Activated T-helper 1 cell treated with anti-CD3 and anti-CD28 coated beads, Interleukin-12 subunit alpha, Interleukin-12 subunit beta, Interleukin-2, Interleukin-4 antibody, amounts not matched to agents 30 ng/mL and 10 ng/mL and 1 ng/mL, durations not matched to agents 14 hours and 24 hours and 36 hours (primary cell): ENCODE measurements at places on chromosomes 6 and 20. TPM values are rescaled to one million over a fixed set of nuclear protein-coding genes. Genes with fewer than 3 reads are reported as not detected.

DNA sequence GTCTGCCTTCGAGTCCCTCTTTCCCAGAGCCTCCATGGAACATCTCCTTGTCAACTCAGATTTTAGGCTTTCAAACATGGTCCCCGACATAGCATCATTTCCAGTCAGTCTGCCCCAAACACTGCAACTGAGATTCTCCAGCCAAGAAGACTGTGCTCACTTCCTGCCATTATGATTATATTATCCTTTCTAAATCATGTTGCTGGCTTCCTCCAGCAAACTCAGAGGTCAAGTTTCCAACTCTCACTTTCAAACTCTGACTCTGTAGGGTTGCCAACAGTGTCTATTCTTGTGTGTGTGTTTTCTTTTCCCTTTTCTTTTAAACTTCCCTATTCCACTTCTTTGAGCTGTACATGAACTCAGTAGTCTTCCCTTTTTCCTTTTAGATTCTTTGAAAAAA, 61.2 kb upstream of the TRAF3IP2 start:
- no peak for DNase-seq

GRCh38 chr6:116282698-116283097, 3.0 kb upstream of the TSPYL1 start:
- no peak for DNase-seq

DNA sequence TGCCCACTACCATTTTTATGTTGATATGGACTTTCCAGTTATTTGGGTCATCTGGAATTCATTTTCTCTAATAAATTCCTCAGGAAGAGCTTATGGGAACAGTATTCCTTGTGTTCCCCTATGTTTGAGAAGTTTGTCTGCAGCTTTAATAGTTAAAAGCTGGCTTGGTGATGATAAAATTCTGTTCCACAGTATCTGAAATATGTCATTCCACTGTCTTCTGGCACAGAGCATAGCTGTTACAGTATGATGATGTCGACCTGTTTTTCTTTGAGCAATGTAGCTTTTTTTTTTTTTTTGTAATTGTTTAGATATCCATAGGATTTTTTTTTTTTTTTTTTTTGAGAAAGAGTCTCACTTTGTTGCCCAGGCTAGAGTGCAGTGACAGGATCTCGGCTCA, 43.2 kb downstream of the NCOA3 start:
- no peak for DNase-seq

- DNase-seq, result no peak
These were observed 57.8 kb downstream of the SLC2A10 start for GRCh38 chr20:46767127-46767761.

DNA sequence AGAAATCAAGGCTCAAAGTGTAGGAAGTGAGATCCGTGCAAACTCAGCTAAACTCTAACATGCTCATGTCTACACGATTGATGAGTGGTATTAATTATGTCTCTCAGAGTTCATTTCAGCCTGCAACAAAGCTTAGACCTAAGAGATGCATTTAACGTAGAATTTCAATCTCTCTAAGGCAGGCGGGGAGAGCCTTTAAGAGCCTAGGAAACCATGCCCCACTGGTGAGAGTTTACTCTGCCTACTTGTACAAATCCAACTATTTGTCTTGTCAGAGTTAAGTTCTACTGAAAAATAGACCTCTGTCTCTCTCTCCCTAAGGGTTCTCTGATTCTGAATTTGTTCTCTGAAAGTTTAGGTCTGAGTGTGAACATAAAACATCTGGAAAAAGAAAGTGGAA, 100.9 kb downstream of the SPTLC3 start:
- DNase-seq, result no peak

- DNase-seq, result no peak
These were observed 293.7 kb upstream of the RIMS1 start for GRCh38 chr6:71592643-71593042.

- no peak for DNase-seq
These were observed 117.4 kb downstream of the ADAT2 start for GRCh38 chr6:143333081-143333480.

DNA sequence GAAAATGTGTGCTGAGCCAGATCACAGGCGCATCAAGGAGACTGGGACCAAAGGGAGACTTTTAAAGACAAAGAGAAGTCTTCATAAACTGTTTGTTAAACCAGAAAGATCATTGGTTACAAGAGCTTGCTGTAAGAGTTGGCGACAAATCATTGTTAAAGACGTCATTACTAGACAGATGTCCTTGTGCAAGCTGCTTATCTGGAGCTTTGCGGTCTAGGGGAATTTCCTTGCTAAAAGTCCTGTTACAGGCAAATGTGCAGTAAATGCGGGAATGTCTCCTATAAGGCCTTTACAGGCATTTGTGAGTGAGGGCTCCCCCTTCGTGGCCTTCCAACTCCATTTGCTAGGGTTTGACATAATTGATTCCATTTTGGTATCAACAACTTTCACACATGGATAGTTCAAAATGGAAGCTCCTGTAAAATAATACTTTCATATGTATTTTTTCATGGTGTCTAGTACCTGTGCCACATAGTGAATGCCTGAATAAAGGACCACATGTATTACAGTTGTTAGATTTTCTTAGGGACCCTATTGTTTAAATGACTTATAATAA, 362.4 kb downstream of the UTRN start:
- DNase-seq, result no peak

GRCh38 chr6:15220062-15220461, 25.8 kb upstream of the JARID2 start:
- no peak for DNase-seq

DNA sequence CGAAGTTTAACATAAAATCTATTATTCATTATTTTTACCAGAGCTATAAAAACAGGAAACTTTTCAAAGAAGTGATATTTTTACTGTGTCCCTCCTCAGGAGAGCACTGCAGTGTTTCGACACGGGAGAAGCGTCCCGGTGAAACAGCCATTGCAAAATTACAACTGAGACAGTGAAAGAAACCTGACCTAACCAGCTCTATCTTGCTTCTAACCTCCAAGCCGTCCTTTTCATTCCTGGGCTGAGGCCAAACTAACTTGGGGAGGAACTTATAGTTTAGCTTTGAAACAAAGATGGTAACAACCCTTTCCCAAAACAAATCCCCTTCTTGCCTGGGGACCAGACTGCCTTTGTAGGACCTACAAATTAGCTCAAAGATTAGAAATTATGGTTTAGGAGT, 79.2 kb downstream of the WDR27 start:
- no peak for DNase-seq

DNA sequence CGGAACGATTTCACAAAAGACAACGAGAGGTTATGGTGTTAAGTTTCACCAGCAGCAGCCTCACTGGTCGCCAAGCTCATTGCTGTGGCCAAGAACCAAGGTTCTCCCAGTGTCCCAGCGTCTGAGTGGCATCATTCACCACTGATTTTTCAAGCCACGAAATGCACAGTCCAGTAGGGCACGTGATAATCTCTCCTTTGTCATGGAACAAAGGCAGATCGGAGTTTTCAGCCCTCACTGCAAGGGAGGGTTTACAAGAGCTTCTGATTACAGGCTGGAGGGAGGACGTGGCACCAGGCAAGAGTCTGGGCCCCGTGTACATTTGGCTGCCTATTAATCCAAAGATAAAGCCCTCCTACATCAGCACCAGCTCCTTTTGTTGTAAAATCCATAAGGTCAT, 2.0 kb downstream of the CD24 start:
- DNase-seq, result no peak

The VSTM2L gene
- 0.29 TPM in 1 of 2 replicates, not detected in the other for total RNA-seq
